ENCODE measurements at places on chromosomes 5 and 9.

GRCh38 chr9:117549444-117549843, 134.6 kb upstream of the ASTN2 start:
- no peak for DNase-seq

GRCh38 chr5:19169426-19169825, 818.6 kb downstream of the CDH18 start:
- DNase-seq: no peak

- no peak for DNase-seq
Observed at GRCh38 chr9:136608348-136609159, 54.2 kb upstream of the EGFL7 start.

- no peak for DNase-seq
Observed at GRCh38 chr5:139850423-139851016, 54.9 kb downstream of the PSD2 start.

GRCh38 chr9:115746496-115746895, 407.1 kb upstream of the PAPPA start:
- DNase-seq: no peak

DNA sequence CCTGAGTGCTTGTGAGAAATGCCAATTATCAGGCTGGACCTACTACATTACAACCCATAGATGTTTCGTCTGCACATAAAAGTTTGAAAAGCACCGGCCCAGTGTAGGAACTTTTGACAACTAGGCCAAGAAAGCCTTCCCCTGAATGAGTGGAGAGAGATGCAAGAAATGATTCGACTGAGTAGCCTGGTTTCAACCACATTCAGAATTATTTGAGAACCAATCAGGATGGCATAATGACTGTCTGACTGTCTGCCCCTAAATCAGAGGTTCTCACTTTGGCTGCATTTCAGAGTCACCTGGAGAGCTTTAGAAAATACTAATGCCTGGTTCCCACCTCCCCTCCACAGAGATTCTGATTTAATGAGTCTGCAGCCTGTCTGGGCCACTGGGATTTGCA, 61.1 kb downstream of the FRMD3 start:
- DNase-seq: no peak

- DNase-seq: no peak
Observed at GRCh38 chr5:14173377-14174229, 30.5 kb downstream of the TRIO start.

DNA sequence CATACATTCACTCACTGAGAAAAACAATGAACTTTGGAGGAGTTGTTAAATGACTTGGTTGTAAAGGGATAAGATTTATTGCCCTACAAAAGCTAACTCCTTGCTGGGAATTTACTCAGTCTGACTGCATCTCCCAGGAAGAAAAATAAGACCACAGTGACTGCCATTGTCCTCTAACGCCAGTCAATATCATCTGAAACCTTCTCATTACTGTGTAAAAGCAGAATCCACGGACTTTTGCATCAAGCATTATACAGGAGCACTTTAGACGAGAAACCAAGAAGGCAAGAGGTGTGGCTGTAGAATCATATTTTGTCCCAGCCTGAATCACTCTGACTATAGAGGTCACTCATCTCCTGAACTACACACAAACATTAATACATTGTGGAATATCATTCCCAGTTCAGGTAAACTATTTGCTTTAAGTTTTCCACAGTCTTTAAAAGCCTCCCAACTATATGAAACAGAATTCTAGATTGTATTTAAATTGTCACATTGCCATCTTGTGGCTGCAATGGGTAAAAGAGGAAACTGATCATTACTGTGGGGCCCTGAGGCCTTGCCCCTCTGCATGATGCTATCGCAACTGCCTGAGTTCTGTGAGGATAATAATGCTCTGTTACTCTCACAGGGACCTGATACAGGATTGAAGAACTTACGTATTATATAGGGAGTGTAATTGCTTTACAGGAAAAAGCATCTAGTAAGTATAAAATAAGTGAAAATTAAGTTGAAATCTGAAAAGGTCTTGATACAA, 142.9 kb downstream of the SLCO4C1 start:
- no peak for DNase-seq

Measured in stimulated activated CD8-positive, alpha-beta memory T cell treated with anti-CD3 and anti-CD28 coated beads, Interleukin-4, amount 100 ng/mL, for 4 hours (primary cell).